Omental fat pad (tissue), 4 donors: ENCODE measurements at places on chromosomes 7 and 10. TPM values are rescaled to one million over a fixed set of nuclear protein-coding genes. Genes with fewer than 3 reads are reported as not detected.

GRCh38 chr7:102395873-102396709, at the start of gene PRKRIP1:
Gene PRKRIP1 (plus strand): TSS chr7:102396363. CDS start chr7:102396412, 49 bp downstream.
- DNase-seq = peak; percentile 32

DNA sequence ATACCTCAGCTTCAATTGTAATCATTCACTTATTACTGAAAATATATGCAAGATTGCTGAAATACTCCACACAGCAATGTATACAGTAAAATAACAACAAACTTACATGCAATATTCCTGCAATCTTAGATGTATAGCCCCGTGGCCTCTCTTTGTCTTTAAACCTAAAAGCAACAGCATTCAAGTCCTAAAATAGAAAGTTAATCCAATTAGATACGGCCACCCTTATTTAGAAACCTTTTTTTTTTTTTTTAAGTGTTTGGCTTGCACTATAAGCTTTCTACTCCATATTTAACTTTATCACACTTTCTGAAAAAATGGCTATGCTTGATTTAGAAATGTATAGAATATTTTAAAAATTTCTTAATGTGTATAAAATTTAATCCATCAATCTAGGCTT, 67.6 kb downstream of the IDE start:
- no peak for DNase-seq

DNA sequence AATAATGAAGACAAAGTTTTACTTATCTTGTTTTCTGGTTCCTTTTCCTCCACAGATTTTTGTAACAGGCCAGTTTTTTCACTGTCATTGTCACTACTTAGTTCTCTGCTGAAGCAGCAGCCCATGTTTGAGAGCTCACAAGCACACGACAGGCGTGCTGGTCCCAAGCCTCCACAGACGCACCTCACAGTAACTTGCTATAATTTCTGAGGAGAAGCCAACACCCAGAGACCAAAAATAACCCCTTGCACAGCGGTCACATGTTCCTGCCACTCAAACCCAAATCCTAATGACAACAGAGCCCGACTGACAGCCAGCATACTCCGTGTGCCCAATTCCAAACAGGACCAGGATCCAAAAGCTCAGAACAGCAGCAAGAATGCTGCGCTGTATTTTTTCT, 58.5 kb downstream of the LARP4B start:
- DNase-seq = no peak

The LEP gene
- 12.3 TPM for total RNA-seq

DNA sequence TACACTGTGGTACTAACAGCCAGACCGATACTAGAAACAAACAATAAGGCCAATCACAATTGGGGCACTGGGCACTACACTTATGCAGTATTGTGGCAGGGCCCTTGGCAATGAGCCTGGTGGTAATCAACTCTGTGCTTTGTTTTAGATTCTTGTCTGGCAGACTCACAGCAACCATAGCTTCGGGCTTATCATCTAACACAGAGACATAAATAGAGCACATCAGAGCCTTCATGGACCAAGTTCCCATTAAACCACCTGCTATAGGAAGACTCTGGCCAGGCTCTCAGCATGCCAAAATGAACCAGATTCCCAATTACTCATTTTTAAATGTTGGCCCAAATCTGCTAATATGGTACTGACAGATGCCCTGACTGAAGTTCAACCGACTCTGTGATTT, 218.6 kb downstream of the DGKI start:
- no peak for DNase-seq

- no peak for DNase-seq
Observed at GRCh38 chr7:51214098-51214497, 102.5 kb downstream of the COBL start.

DNA sequence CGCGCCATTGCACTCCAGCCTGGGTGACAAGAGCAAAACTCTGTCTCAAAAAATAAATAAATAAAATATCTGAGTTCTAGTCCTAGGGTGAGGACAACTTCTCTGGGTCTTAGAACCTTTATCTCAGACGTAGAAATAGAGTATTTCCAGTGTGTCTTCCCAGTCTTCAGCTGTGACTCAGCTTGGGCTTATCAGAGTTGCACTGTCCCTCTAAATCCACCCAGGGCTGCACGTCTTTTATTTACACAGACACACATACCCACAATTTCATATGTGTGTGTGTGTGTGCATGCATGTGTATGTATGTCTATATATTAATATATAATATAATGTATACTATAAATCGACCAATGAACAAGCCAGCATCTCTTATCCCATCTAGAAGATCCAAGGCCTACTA, 13.0 kb upstream of the PDIA4 start:
- DNase-seq = no peak

GRCh38 chr7:134720091-134720935, 59.1 kb upstream of the CALD1 start:
- DNase-seq = no peak

The SCART1 gene
- 1.3 TPM for total RNA-seq

- DNase-seq = no peak
Observed at GRCh38 chr7:35596061-35596460, 98.9 kb downstream of the HERPUD2 start.

DNA sequence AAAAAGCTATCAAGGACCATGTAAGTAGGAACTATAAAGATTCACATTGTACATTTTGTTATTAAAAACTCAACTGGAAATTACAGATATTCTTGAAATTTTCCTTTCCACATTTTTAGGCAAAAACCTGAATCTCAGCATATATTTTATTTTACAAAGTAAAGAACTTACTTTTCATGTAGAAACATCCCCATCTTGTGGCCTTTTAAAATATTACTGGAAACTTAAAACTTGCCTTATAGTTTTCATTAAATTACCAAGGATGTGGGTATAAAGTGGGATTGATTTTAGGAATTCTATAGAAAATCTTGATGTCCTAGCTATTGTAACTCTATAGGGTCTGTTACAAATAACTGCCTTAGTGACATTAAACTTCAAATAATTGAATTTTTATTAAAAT, 10.6 kb downstream of the DBF4 start:
- no peak for DNase-seq

The SORCS3 gene
- not detected for total RNA-seq

The CLRN3 gene
- total RNA-seq = not detected

DNA sequence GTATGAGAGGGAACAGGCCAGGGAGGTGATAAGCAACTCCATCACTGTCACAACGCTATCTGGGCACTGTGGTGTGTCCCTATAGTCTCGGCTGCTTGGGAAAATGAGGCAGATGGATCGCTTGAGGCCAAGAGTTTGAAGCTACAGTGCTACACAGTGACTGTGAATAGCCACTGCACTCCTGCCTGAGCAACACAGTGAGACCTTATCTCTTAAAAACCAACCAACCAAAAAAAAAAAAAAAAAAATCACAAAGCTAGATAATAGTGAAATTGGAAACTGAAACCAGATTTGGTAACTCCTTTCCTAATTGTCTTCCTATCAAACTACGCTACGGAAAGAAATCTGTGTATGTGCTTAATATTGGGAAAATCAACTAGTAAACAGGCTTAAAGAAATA, 14.1 kb downstream of the MICU1 start:
- no peak for DNase-seq
